CD4-positive, CD25-positive, alpha-beta regulatory T cell (primary cell): ENCODE measurements at places on chromosomes 11 and 22. TPM values are rescaled to one million over a fixed set of nuclear protein-coding genes. Genes with fewer than 3 reads are reported as not detected.
A peak's percentile ranks its signal among the peaks of the same experiment; 100 is the strongest.

DNA sequence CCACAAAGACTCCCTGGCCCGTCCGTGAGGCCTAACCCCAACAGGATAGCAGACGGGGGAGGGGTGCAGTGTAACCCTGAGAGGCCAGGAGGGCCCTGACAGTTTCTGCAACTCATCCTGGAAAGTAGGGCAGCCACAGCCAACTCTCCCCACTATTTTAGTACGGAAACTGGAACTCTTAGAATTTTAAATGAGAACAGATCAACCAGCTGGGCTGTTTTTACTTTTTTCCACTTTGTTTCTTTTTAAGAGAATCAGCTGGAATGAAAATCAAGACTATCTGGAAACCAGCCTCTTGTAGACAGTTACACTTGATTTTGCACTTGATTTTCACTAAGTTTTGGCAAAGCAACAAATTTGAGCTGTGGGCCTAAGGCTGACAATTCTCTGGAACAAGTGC, 42.7 kb upstream of the NRIP3 start:
- H3K36me3 ChIP-seq = no peaks in the 10 kb centered on the region
- peaks cover 3% of the 10 kb centered on the region for H3K27me3 ChIP-seq
- no peak overlapping the region for H3K4me3 ChIP-seq
- no peak overlapping the region for H3K27ac ChIP-seq
- no peak for DNase-seq

GRCh38 chr11:31254415-31254814, 115.1 kb downstream of the DCDC1 start:
- no peaks in the 10 kb centered on the region for H3K36me3 ChIP-seq
- no peak for DNase-seq
- peaks cover 3% of the 10 kb centered on the region for H3K27me3 ChIP-seq
- no peak overlapping the region for H3K27ac ChIP-seq
- no peak overlapping the region for H3K4me3 ChIP-seq

DNA sequence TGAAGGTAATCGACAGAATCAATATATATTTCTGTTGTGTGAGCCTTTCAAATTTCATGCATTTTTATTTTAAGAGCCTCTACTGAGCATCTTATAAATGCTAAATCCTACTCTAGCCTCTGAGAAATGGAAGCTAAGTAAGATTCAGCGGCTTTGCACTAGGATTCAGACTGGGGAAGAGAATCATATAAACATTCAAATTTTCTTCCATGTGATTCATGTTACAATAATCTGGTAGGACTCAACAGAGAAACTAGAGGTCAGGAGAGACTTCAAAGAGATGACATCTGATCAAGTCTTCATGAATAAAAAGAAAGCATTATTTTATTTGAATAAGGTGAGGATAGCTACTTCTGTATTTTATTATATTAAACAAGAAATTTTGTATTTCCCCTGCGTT, 538.9 kb downstream of the DLG2 start:
- no peak overlapping the region for H3K4me3 ChIP-seq
- no peaks in the 10 kb centered on the region for H3K27me3 ChIP-seq
- no peak overlapping the region for H3K27ac ChIP-seq
- H3K4me1 ChIP-seq = no peaks in the 10 kb centered on the region

DNA sequence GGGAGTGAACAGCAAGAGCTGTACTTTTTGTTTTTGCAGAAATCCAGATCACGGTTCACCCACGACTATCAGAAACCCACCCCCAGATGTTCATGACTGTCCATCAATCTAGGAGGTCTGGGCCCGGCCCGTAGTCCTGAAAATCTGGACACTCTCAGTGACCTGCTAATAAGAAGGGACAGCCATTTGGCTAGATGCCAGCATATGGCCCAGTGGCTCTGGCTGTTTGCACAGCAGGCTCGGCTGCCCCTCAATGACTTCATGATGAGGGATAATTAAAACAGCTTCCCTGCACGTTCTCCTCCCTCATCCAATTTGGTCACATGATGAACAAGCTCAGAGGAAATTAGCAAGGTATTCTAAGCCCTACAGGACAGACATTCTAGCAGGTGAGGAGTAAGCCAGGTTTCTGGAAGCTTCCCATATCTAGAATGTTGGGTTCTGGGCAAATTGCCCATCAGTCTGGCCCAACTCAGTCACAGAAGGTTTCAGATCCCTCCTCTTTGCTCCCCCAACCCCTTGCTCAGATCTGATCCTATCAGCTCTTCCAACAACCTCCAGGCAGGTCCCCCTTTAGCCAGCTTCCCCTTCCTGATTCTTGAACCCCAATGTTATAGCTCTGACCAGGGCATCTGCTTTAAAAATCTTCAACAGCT, 397.3 kb downstream of the SHANK2 start:
- H3K4me3 ChIP-seq = no peak overlapping the region
- H3K27ac ChIP-seq = no peak overlapping the region
- no peaks in the 10 kb centered on the region for H3K27me3 ChIP-seq
- no peaks in the 10 kb centered on the region for H3K4me1 ChIP-seq
- H3K36me3 ChIP-seq = no peaks in the 10 kb centered on the region
- no peak for DNase-seq

- H3K27me3 ChIP-seq = peaks cover 29% of the 10 kb centered on the region
- H3K36me3 ChIP-seq = no peaks in the 10 kb centered on the region
- no peak for DNase-seq
- no peak overlapping the region for H3K27ac ChIP-seq
- H3K4me1 ChIP-seq = peaks cover 15% of the 10 kb centered on the region
- no peak overlapping the region for H3K4me3 ChIP-seq
Observed at GRCh38 chr11:32088117-32088941, 2.5 kb upstream of the RCN1 start.

- no peaks in the 10 kb centered on the region for H3K36me3 ChIP-seq
- H3K4me3 ChIP-seq = no peak overlapping the region
- no peak for DNase-seq
- H3K4me1 ChIP-seq = no peaks in the 10 kb centered on the region
- no peak overlapping the region for H3K27ac ChIP-seq
- H3K27me3 ChIP-seq = no peaks in the 10 kb centered on the region
Observed at GRCh38 chr11:38169286-38169685, 1571.2 kb upstream of the RAG2 start.

DNA sequence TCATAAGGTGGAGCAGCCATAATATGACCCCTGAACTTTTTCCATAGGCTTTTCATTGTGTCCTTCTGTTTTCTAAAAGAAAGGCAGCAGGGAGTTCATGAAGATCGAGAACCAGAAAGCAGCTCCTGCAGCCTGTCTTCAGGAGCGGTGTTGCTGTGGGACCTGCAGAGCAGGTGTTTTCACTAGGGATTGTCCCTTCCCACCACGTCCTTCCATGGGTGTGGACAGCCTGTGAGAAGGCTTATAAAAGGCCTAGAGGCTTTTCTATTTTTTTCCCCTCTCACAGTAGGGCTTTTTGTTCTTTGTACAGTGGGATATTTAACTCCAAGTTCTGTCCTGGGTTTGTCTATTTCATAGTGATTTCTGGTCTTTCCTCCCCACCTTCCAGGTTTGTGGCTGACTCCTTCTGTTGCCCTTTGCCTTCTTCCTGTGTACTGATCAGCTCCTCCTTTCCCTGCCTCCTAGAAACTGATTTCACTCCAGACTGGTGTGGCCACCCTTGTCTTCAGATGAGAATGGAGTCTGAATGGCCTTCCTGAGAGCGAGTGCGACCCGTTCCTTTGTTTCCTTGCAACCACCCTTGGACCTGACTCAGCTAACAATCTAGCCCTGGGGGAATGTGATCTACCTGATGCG, 10.1 kb downstream of the MRPL16 start:
- H3K27me3 ChIP-seq = no peaks in the 10 kb centered on the region
- peaks cover 4% of the 10 kb centered on the region for H3K36me3 ChIP-seq

- no peak overlapping the region for H3K27ac ChIP-seq
- peaks cover 4% of the 10 kb centered on the region for H3K27me3 ChIP-seq
- DNase-seq = no peak
Observed at GRCh38 chr11:34380696-34381095, 22.9 kb upstream of the ABTB2 start.

GRCh38 chr11:123434262-123434661, 4.2 kb downstream of the GRAMD1B start:
- H3K27ac ChIP-seq = no peak overlapping the region
- H3K4me3 ChIP-seq = no peak overlapping the region
- H3K36me3 ChIP-seq = no peaks in the 10 kb centered on the region
- H3K4me1 ChIP-seq = peaks cover 14% of the 10 kb centered on the region
- peak; percentile 70 for DNase-seq

DNA sequence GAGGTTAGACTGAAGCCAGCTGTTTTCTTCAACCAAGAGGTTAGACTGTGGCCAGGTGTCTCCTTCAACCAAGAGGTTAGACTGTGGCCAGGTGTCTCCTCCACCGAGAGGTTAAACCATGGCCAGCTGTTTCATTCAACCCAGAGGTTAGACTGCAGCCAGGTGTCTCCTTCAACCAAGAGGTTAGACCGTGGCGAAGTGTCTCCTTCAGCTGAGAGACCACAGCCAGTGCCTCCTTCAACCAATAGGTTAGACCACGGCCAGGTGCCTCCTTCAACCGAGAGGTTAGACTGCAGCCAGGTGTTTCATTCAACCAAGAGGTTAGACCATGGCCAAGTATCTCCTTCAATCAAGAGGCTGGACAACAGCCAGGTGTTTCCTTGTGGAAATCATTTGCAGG, 498.1 kb downstream of the TBC1D22A start:
- no peaks in the 10 kb centered on the region for H3K27me3 ChIP-seq
- H3K4me1 ChIP-seq = no peaks in the 10 kb centered on the region
- DNase-seq = no peak
- H3K36me3 ChIP-seq = no peaks in the 10 kb centered on the region
- no peak overlapping the region for H3K4me3 ChIP-seq

GRCh38 chr11:65293909-65294381, 20.7 kb upstream of the CDC42EP2 start:
- H3K27me3 ChIP-seq = no peaks in the 10 kb centered on the region
- H3K4me3 ChIP-seq = no peak overlapping the region
- peaks cover 74% of the 10 kb centered on the region for H3K36me3 ChIP-seq
- H3K27ac ChIP-seq = no peak overlapping the region

GRCh38 chr11:65279741-65280440, 18.1 kb downstream of the POLA2 start:
- no peak overlapping the region for H3K4me3 ChIP-seq
- peaks cover 59% of the 10 kb centered on the region for H3K36me3 ChIP-seq
- no peaks in the 10 kb centered on the region for H3K27me3 ChIP-seq
- H3K27ac ChIP-seq = peak overlapping the region; percentile 65

GRCh38 chr22:37316875-37317371, 34.6 kb downstream of the CYTH4 start:
- no peak overlapping the region for H3K27ac ChIP-seq
- H3K4me1 ChIP-seq = peaks cover 27% of the 10 kb centered on the region
- no peaks in the 10 kb centered on the region for H3K27me3 ChIP-seq
- peaks cover 18% of the 10 kb centered on the region for H3K36me3 ChIP-seq
- peak; percentile 69 for DNase-seq

DNA sequence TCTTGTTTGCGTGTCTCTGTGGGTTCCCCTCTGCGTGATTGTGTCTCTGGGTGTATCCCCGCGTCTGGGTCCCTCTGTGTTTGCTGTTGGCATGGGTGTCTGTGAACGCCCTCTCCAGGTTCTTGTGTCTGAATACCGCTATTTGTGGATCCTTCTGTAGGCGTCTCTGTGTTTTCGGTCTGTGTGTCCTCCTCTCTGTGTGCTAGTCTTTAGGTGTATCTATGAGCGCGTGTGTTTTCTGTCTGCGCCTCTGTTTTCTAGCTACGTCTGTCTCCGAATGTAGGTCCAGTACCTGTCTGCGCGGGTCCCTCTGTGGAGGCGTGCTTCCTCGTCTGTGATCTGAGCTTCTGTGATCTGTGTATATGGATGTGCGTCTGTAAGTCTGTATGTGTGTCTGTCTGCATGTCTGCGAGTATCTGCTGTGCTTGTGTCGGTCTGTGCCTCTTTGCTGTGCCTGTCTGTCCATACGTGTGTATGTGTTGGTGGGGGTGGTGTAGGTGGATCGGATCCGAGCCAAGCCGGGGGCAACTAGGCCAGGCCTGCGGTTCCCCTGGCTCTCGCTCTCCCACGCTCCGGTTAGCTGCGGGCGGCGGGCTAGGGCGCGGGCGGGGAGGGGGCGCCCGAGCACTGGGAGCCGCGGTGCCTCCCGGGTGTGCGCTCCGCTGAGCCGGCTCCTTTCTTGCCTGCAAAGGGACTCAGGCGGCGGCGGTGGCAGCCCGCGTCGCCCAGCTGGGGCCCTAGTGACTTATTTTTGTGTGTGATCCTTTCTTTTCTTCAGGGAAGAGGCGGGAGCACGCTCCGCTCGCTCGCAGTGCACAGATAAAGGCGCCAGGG, 105.3 kb upstream of the E2F8 start:
- H3K27ac ChIP-seq = no peak overlapping the region
- no peaks in the 10 kb centered on the region for H3K4me1 ChIP-seq
- no peak overlapping the region for H3K4me3 ChIP-seq
- H3K27me3 ChIP-seq = peaks cover 27% of the 10 kb centered on the region
- no peak for DNase-seq

- no peaks in the 10 kb centered on the region for H3K36me3 ChIP-seq
- no peak overlapping the region for H3K27ac ChIP-seq
- peaks cover 9% of the 10 kb centered on the region for H3K27me3 ChIP-seq
- H3K4me1 ChIP-seq = no peaks in the 10 kb centered on the region
- H3K4me3 ChIP-seq = no peak overlapping the region
Observed at GRCh38 chr22:32082331-32082730, 39.3 kb downstream of the SLC5A1 start.

- H3K4me3 ChIP-seq = no peak overlapping the region
- H3K4me1 ChIP-seq = peaks cover 33% of the 10 kb centered on the region
- H3K36me3 ChIP-seq = no peaks in the 10 kb centered on the region
- DNase-seq = no peak
Observed at GRCh38 chr11:57476757-57477506, 16.6 kb downstream of the RTN4RL2 start.

- no peak for DNase-seq
- H3K36me3 ChIP-seq = no peaks in the 10 kb centered on the region
- H3K27ac ChIP-seq = no peak overlapping the region
- H3K27me3 ChIP-seq = peaks cover 3% of the 10 kb centered on the region
Observed at GRCh38 chr11:58061813-58062212, 31.1 kb downstream of the OR6Q1 start.

- H3K27ac ChIP-seq = no peak overlapping the region
- H3K4me3 ChIP-seq = no peak overlapping the region
- H3K27me3 ChIP-seq = no peaks in the 10 kb centered on the region
- no peaks in the 10 kb centered on the region for H3K36me3 ChIP-seq
Observed at GRCh38 chr11:27621405-27622161, 78.7 kb downstream of the BDNF start.

- no peak overlapping the region for H3K4me3 ChIP-seq
- H3K36me3 ChIP-seq = peaks cover 20% of the 10 kb centered on the region
- no peak for DNase-seq
- no peak overlapping the region for H3K27ac ChIP-seq
Observed at GRCh38 chr22:26744892-26745808, 87.8 kb downstream of the MIAT start.

- no peak overlapping the region for H3K4me3 ChIP-seq
- no peak overlapping the region for H3K27ac ChIP-seq
- H3K4me1 ChIP-seq = no peaks in the 10 kb centered on the region
- H3K36me3 ChIP-seq = no peaks in the 10 kb centered on the region
- no peak for DNase-seq
Observed at GRCh38 chr22:18012531-18012930, 11.8 kb downstream of the MICAL3 start.

POTEH gene
- total RNA-seq = not detected

GP1BB gene
- total RNA-seq = 6.4 TPM

NRGN gene
- 58.8 TPM for total RNA-seq

TBX10 gene
- not detected for total RNA-seq

PDHX gene
- total RNA-seq = 22.0 TPM

OR10D3 gene
- not detected for total RNA-seq
